Breast epithelium (tissue), 4 donors: ENCODE measurements at places on chromosomes 5 and 9.
A peak's percentile ranks its signal among the peaks of the same experiment; 100 is the strongest.

DNA sequence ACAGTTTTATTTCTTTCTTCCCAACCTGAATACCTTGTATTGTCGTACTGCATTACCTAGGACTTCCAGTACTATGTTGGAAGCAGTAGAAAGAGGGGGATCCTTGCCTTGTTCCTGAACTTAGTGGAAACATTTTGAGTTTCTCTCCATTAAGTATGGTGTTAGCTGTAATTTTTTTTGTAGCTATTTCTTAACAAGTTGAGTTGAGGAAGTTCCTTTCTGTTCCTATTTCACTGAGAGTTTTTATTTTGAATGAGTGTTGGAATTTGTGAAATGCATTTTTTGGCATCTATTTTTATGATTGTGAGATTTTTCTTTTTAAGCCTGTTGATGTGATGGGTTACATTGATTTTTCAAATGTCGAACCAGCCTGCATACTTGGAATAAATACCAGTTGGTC is 49.0 kb downstream of the FSD1L start:
- no peak for DNase-seq

- DNase-seq = no peak
Observed at GRCh38 chr5:16051246-16051755, 128.3 kb downstream of the MARCHF11 start.

DNA sequence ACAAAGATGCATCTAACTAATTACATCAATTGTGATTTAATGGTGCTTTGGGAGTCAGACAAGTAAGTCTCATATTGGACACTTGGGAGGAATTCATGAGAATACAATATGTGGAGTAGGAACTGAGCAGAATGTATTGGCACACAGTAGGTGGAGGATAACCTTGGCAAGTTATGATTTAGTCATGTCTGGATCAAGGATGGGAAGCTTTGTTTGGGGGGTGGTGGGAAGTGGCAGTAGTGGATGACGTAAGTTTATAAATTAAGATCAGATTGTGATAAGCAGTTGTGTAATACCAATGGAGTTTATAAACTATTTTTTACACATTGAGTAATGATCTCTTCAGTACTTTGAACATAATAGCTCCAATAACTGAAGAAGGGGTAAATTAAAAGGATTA is 67.0 kb downstream of the SGCD start:
- DNase-seq = no peak

DNA sequence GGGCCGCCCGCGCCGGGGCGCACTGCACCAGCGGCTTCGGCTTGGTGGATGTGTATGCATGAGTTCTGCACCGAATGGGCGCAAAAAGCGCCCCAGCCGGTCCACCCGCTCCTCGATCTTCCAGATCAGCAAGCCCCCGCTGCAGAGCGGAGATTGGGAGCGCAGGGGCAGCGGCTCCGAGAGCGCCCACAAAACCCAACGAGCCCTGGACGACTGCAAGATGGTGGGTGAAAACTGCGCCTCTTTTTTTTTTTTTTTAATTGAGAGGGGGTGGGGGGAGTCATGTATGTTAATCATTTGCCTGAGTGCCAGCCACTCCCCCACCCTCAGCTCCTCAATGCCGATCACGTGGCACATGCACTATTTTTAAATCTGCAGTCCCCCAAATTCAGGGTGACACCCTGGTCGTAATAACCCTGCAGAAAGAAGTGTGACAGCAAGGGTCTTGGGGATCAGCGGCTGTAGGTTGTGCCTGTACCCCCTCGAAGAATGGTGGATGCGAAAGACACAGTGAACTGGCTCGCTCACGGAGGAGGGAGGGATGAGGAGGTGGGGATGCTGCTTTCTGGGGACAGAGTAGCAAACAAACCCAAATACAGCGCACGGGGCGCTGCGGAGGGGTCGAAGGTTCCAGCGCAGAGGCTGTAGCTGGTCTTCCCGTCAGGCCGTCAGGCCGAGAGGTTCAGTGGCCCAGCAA is 900 bp downstream of the RGS7BP start:
- DNase-seq = no peak

DNA sequence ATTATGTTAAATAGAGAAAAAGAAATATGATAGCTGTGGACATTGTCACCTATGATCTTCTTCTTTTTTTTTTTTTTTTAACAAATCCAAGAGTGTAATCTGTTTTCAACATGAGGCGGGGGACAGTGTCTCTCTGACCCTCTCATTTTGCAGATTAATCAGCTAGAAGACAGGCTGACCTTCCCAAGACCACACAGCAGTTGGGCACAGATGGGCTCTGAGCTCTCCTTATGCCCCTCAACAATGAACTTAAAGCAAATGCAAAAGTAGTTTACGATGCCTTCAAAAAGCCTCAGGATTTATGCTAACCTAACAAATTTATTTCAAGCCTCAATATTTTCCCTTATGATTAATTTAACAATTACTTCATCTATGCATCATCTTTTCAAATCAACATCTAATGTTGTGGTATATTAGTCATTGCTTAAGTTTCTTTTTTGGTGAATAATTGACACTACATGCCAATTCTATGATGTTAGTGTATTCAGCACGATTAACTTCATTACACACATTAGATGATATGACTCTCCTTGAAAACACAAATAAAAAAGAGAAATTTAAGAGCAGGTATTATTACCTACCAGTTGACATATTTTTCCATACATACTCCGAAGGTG is 7.4 kb downstream of the NFIL3 start:
- no peak for DNase-seq

GRCh38 chr9:133635098-133635497 is 1.1 kb upstream of the DBH start:
- no peak for DNase-seq

DNA sequence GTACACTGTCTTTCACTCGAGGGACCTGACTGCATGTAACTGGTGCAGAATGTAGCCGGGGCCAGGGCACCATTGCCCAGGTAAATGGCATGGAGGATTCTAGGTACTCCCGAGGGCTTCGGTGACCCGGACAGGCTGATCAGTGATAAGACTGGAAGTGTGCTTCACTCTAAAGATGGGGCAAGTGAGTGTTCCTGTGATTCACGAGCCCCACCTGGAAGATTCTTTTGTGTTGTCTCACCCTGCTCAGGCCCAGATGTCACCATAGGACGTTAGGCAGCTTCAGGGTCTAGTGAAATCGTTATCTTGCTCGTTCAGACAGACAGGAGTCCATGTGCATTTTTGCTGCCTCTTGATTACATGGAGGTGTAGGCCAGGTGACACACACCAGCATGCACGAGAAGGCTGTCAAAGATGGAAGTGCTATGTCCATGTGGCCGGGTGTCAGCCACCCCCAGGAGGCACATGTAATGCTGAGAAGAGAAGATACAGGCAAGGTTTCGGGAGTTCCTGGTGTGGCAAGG is 73.9 kb downstream of the WNK2 start:
- DNase-seq = peak; percentile 20

GRCh38 chr5:54214722-54215121 is 95.7 kb downstream of the ARL15 start:
- no peak for DNase-seq

DNA sequence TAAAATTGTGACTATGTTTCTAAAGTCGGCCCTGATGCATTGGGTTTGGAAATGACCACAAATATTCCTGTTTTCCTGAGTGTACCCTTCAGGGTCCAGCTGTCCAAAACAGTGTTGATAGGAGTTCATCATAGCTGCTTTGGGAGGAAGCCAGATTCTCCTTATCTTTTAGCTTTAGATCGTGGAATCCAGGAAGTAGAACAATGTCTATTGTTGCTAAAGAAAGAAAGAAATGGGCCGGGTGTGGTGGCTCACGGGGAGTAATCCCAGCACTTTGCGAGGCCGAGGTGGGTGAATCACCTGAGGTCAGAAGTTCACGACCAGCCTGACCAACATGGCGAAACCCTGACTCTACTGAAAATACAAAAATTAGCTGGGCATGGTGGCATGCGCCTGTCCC is 9.5 kb downstream of the CAVIN4 start:
- DNase-seq = no peak

- DNase-seq = no peak
Observed at GRCh38 chr5:61626639-61627282, 294.7 kb downstream of the ZSWIM6 start.

- DNase-seq = peak; percentile 79
Observed at GRCh38 chr9:97046228-97046627, 7.3 kb upstream of the CTSV start.

GRCh38 chr5:133935667-133935940 is 32.8 kb downstream of the C5orf15 start:
- DNase-seq = no peak

DNA sequence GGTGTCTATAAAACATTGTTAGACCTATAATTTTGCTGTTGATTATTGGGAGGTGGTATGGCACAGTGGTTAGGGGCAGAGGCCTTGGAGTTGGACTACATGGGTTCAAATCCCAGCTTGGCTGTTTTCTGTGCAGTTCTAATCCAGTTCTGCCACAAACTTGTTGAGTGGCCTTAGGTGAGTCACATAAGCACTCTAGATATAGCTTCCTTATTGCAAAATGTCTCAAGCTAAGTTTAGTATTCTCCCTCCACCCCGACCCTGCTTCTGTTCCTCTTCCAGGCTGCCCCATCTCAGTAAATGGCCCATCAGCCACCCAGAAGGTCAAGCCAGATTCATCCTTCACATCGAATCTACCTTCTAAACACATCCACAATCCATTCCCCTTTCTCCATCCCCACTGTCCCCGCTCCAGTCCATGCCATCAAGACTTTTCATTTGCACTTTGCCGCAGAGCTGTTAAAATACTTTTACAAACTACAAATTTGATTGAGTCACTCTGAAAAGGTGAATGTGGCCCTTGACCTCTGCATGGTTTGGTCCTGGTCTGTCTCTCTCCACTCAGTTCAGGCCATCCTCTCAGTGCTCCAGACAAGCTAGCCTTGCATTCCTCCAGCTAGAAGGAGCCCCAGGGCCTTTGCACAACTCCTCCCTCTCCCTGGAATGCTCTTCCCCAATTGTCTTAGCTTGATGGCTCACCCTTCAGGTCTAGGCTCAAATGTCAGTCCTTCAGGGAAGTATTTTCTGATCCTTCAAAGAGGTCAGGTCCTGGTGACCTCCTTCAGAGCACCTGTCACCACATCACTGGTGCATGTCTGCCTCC is 10.0 kb upstream of the HDHD3 start:
- DNase-seq = no peak

DNA sequence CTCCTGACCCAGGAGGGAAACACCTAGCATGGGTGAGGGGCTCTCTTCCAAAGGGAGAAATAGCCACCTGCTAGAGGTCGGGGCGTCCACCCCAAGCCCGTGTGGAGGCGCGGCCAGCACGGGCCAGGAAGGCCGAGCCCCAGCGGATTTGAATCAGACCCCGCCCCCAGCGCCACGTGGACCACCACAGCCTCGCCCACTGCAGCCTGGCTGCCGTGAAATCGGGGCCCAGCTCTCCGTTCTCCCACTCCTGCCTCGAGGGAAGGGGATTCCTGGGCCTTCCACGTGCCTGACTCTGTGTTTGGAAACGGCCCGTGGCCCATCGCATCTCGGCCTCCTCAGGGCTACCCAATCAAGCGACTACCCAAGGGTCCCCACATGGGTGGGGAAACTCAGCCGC is 31.6 kb downstream of the SLC6A18 start:
- no peak for DNase-seq

GRCh38 chr5:140567136-140567818 is 2.6 kb downstream of the SLC35A4 start:
- no peak for DNase-seq

DNA sequence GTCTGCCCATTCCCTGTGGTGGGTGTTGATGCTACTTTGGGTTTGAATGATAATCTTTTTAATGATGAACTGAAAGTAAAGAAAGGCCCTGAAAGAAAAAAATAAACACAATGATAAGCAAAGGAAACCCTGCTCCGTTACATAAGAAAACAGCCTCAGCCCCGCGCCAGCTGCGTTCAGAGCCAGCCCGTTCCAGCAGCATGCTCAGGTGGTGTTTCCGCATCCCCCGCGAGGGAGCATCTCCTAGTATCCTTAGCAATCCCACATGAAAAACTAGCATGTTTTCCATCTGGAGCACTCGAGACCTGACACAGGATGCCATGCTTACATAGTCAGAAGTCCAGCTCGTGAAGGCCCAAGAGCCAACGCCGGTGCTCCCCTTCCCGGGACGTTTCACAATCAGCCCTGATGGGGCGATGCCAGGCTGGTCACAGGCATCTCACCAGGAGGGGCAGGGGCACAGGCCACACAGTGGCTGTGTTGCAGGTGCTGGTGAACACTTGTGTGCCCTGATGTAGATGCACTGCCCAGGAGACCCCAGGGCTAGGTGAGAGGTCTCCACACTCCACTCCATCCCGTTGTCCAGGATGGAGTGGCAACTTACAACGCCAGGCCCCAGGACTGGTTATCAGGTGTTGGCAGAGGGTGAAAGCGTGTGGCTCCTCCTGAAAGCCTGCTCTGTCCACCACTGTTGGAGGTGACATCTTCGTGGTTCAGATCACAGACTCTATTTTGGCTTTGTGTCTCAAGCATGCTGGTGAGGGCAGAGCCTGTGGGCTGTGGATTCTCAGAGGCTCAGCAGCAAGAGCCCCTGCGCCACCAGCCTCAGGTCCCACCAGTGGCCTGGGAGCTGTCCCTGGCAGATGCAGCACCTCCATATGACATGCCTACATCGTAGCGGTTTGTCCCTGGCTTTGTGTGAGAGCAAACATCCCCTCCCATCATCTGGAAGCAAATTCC is 246.8 kb upstream of the IRX1 start:
- peak; percentile 45 for DNase-seq

GRCh38 chr5:128252196-128252595 is 168.6 kb downstream of the SLC12A2 start:
- no peak for DNase-seq

- no peak for DNase-seq
Observed at GRCh38 chr5:111407562-111407961, 104.8 kb downstream of the STARD4 start.

DNA sequence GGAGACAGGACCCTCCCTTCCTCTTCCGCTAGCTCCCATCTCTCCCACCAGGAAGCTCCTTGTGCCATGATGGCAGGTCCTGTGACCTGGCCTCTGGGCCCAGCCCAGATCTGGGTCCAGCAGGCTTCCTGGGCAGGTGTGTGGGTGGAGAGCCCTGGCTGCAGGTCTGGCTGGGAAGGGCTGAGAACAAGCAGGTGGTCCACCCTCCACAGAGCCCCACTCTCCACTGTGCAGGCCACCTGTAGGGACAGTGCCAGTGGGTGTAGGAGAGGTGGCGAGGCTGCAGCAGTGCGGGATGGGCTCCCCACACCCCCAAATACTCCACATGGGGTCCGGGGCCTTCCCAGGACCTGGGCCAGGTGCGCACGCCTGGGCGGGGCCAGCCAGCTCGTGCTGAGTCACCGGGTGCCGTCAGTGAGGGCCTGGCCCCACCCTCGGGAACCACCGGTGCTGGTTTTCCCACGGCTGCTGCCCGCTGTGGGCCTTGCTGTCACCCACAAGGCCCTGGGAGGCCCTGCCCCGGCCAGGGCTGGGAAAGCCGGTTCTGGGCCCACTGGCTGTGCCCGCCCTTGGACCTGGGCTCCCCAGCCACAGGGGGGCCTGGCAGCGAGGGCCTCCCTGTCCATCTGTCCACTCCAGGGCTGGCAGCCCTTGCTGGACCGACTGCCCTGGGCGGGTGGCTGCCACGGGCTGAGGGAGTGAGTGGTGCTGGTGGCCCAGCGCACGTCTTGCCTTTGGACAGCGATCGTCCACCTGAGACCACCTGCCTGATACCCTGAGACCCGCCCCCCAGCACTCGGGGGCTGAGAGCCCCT is 9.3 kb upstream of the NRARP start:
- peak; percentile 80 for DNase-seq
